ENCODE measurements at places on chromosomes 2 and 18.

DNA sequence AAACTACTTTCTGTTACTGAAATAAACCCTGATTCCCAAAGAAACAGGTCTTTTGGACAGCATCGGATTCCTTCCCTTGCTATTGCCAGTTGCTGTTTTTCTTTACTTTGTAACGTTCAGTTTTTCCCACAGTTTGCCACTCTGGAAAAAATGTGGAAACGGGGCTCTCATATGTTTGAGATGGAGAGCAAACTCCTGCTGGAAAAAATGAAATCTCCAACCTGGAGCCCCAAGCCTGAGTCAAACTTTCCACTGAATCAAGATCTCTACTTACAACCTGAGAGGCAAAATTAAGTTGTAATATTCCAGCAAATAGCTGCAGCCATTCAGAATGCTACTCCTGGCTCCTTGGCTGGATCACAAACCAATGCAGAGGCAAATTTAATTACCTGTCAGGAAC, 270.7 kb downstream of the SRBD1 start:
- no peaks in the 10 kb centered on the region for H3K36me3 ChIP-seq
- no peak overlapping the region for H3K27ac ChIP-seq
- H3K4me1 ChIP-seq = no peaks in the 10 kb centered on the region

DNA sequence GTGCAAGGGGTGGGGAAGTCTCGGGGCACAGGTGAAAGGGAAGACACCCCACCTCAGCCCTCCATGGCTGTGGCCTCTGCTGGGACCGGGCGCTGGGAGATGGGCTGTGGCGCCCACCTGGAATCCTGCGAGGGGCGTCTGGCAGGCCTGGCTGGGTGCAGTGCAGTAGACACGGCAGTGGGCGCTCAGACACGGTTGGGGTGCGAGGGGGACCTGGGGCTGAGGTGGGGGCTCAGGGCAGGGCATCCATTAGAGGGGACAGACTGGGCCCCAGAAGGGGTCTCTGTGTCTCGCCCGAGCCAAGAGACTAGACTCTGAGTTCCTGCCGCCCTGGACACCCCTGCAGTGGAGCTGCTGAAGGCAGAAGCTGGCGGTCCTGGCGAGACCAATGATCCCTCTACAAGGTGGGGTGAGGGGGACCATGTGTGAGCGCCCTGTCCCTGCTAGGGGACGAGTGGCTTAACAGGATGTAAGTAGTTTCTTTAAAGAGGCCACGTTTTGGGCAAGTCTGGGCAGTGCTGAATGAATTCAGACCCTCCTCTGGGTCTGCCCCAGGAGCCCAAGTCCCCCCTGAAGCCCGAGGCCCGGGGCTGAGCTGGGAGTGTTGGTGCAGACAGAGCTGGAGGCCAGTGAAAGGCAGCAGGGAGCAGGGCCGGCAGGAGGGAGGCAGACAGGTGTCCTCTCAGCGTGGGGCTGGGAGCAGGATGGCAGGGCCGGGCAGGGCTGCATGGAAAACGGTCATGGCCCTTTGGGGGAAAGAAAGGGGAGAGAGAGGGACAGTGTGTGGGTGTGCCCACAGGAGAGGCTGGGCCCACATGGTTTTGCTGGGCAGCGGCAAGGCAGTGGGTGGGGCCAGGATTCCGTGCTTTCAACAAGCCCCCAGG, 57.2 kb downstream of the HS6ST1 start:
- no peak overlapping the region for H3K4me3 ChIP-seq
- H3K27me3 ChIP-seq = no peaks in the 10 kb centered on the region
- no peak for DNase-seq
- no peak overlapping the region for H3K27ac ChIP-seq
- H3K4me1 ChIP-seq = no peaks in the 10 kb centered on the region

DNA sequence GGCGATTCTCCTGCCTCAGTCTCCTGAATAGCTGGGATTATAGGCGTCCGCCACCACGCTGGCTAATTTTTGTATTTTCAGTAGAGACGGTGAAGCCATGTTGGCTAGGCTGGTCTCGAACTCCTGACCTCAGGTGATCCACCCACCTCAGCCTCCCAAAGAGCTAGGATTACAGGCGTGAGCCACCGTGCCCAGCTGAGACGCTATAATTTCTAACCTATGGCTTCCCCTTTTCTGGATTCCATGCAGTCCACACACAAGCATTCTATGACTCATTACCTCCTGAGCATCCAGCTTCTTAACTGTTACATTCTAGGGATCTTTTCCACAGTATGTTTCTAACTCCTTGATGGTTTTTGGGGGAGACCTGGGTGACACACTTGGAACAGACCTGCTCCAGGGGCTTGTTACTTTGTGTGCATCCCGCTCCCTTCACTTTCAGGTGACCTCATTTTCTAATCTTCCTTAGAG, 11.8 kb upstream of the KCMF1 start:
- H3K36me3 ChIP-seq = no peaks in the 10 kb centered on the region
- H3K27me3 ChIP-seq = no peaks in the 10 kb centered on the region
- DNase-seq = no peak
- no peaks in the 10 kb centered on the region for H3K4me1 ChIP-seq
- no peak overlapping the region for H3K4me3 ChIP-seq

- no peak for DNase-seq
- H3K4me1 ChIP-seq = no peaks in the 10 kb centered on the region
- no peaks in the 10 kb centered on the region for H3K36me3 ChIP-seq
- H3K27me3 ChIP-seq = peaks cover 3% of the 10 kb centered on the region
- no peak overlapping the region for H3K27ac ChIP-seq
These were observed 92.2 kb upstream of the SEC11C start for GRCh38 chr18:59047321-59048047.

GRCh38 chr2:144201868-144202468, 318.0 kb downstream of the ZEB2 start:
- H3K4me3 ChIP-seq = no peak overlapping the region
- H3K27me3 ChIP-seq = no peaks in the 10 kb centered on the region
- H3K27ac ChIP-seq = no peak overlapping the region

- no peaks in the 10 kb centered on the region for H3K4me1 ChIP-seq
- no peak overlapping the region for H3K27ac ChIP-seq
- no peak for DNase-seq
- H3K36me3 ChIP-seq = no peaks in the 10 kb centered on the region
These were observed 44.7 kb downstream of the TRPM8 start for GRCh38 chr2:233961905-233962304.

DNA sequence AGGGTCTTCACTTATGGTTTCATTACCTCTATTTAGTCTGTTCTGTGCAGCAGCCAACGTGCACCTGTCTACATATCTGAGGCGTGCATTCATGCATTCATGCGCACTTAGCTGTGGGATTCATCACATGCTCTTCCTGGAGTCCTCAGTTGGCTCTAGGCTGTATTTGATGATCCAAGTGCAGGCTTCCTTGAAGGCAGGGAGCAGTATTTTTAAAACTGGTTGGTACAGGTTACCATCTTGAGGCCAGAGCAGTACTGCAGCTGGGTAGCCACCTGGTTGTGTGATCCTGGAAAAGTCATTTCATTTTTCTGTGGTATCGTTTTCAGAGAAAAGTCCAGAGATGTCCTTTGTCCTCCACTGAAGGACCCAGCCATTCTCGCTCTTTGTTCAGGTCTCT, 109.8 kb downstream of the EN1 start:
- H3K27me3 ChIP-seq = no peaks in the 10 kb centered on the region
- H3K36me3 ChIP-seq = no peaks in the 10 kb centered on the region
- H3K4me1 ChIP-seq = no peaks in the 10 kb centered on the region
- no peak overlapping the region for H3K27ac ChIP-seq
- no peak overlapping the region for H3K4me3 ChIP-seq

DNA sequence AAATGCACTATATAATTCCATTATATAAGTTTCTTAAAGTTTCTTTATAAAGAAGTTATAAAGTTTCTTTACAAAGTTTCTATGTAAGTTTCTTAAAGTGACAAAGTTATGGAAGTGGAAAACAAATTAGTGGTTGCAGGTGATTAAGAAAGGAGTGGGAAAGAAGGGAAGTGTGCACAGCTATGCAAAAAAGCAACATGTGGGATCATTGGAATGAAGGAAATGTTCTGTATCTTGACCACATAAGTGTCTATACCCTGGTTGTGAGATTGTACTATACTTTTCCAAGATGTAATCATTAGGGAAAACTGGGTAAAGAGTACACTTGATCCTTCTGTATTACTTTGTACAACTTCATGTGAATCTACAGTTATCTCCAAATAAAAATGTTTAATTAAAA, 1541.1 kb downstream of the LRP1B start:
- H3K27ac ChIP-seq = no peak overlapping the region
- no peak overlapping the region for H3K4me3 ChIP-seq
- no peaks in the 10 kb centered on the region for H3K27me3 ChIP-seq
- no peaks in the 10 kb centered on the region for H3K36me3 ChIP-seq
- no peak for DNase-seq

- no peak overlapping the region for H3K27ac ChIP-seq
- H3K4me3 ChIP-seq = no peak overlapping the region
- H3K4me1 ChIP-seq = peaks cover 11% of the 10 kb centered on the region
- no peak for DNase-seq
- H3K36me3 ChIP-seq = no peaks in the 10 kb centered on the region
These were observed 13.0 kb upstream of the KIF1A start for GRCh38 chr2:240832921-240833494.

DNA sequence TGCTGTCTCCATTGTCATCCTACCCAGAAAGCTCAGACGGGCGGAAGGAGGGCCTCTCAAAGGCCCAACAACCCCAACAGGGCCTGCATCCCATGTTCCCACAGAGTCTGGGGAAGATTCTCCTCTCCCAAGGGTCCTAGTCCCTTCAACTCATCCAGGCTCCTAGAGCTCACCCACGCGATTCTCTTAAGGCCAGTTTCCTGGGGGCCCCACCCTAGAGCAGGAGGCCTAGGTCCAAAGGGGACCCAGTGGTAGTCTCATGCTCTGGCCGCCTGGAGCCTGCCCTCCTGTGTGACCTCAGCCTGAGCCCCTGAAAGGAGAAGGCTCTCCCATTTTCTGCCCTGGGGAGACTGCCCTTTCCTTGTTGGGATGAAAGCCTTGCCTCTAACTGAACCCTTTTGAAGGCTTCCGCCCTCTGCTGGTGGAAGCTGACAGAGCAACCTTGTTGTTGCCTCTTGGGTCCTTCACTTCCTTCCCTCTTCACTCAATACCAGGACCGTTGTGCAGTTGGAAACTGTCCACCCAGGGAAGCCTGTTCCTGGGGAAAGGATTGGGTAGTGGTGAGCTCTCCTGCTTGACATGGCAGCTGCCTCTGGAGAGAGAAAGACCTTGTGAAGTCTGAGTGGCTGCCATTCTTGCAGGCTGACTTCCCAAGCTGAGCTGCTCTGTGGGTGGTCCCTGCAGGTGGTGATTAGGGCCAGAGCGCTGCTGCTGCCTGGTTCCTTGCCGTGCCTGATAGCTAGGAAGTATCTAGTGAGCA, 86.0 kb upstream of the ALPP start:
- H3K27me3 ChIP-seq = no peaks in the 10 kb centered on the region
- peaks cover 10% of the 10 kb centered on the region for H3K36me3 ChIP-seq
- no peak for DNase-seq
- H3K4me1 ChIP-seq = no peaks in the 10 kb centered on the region

DNA sequence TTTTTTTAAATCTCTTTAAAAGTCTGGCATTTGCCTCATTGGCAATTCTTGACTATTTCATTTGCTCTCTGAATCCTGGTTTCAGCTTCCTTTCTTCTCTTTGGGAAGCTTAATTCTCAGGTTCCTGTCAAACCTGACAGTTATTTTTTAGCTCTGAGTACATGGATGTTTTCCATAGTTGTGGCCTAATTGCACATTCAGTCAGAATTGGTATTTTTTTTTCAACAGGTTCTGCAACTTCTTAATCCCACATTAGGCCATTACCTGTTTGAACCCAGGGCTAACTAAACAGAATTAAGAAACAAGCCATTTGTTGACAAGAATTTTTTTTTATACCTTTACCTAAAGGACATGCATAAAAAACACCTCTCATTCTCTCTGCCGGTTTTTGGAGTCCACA, 338.8 kb downstream of the SETBP1 start:
- H3K4me3 ChIP-seq = no peak overlapping the region
- H3K27ac ChIP-seq = no peak overlapping the region
- no peak for DNase-seq
- H3K36me3 ChIP-seq = no peaks in the 10 kb centered on the region

DNA sequence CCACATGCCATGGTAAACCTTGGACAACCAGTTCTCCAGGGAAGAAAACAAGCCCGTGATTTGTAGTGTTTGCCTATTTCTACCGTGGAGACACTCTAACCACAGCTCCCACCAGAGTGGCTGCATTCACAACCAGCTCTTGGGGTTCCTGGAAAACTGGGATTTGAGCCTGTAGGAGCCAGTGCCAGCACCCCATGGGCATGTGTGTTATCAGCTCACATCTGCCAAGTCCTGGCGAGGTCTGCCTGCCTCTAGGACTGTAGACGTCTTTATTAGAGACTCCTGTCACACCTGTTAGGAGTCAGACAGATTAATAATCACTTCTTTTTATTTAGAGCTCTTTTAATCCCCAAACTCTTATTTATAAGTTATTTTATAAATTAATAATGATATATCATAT, 41.0 kb downstream of the INPP5D start:
- DNase-seq = no peak
- H3K4me1 ChIP-seq = peaks cover 48% of the 10 kb centered on the region

DNA sequence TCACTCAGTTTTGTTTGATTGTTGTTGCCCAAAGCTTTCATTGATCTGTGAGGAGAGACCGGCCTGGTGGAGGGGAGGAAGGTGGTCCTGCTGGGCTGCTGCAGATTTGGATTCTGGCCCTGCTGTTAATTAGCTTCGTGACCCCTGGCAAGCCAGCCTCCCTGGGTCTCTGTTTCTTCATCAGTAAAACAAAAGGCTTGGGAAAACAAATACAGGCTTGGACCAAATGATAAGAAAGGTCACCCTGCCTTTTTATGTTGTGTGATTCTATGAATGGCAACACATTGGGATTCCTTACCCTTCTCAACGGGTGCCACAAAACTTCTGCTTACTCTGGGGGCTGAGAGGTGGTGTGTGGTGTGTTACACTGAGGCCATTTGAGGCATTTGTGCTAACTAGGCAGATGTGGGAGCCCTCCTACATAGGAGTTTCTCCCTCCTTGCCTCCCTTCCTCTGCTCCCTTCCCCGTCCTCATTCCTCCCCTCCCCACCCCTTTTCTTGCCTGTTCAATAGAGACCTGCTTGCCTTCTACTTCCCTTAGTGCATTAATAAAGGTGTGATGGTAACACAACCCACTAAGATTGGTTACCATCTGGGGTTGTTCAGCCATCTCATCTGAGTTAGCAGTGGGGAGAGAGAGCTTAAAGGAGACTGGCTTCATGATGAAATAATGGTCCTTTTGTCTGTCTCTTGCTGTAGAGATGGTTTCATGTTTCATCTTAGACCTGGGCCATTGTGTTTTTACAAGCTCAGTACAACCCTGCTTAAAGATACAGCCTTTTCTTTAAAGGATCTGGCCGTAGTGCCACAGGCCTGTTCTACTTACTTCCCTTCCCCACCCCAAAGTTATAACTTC, 96.2 kb downstream of the TANC1 start:
- no peak for DNase-seq
- no peak overlapping the region for H3K4me3 ChIP-seq
- no peaks in the 10 kb centered on the region for H3K4me1 ChIP-seq
- H3K27ac ChIP-seq = no peak overlapping the region
- H3K36me3 ChIP-seq = no peaks in the 10 kb centered on the region
- no peaks in the 10 kb centered on the region for H3K27me3 ChIP-seq

GRCh38 chr2:3759331-3759730, 56.0 kb downstream of the DCDC2C start:
- DNase-seq = no peak
- no peak overlapping the region for H3K27ac ChIP-seq
- no peak overlapping the region for H3K4me3 ChIP-seq
- H3K4me1 ChIP-seq = no peaks in the 10 kb centered on the region
